ENCODE measurements at places on chromosomes 3 and 15.

- DNase-seq = no peak
Observed at GRCh38 chr3:102081572-102082289, 232.4 kb downstream of the NFKBIZ start.

GRCh38 chr3:22121068-22121701, 370.2 kb upstream of the ZNF385D start:
- no peak for DNase-seq

- DNase-seq = no peak
Observed at GRCh38 chr15:39291690-39292089, 289.2 kb upstream of the THBS1 start.

DNA sequence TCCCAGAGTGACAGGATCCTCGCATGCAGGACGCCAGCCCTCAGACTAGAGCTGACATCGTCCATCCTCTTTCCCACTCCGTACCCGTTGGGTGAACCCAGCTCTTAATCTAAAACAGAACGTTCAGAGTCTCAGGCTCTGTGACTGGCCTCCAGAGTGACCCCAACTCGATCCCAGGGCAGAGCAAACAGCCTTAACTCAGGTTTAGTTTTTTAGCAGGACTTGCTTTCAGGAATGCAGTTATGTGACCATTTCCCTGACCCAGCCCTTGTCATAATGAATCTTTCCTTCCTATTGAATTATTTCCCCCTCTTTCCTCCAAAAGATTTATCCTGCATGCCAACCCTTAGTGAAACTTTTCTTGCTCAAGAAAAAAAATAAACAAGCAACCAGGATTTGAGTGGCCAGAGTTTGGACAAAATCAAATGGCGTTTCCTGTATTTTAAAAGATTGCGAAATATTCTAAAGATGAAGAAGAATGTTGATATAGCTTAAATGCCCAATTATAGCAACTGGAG, 47.8 kb upstream of the RARB start:
- no peak for DNase-seq

- no peak for DNase-seq
Observed at GRCh38 chr3:24299806-24300626, 194.6 kb downstream of the THRB start.

- DNase-seq = no peak
Observed at GRCh38 chr3:115819785-115820384, 196.6 kb downstream of the GAP43 start.

GRCh38 chr3:124249038-124249437, 257.1 kb upstream of the ROPN1 start:
- no peak for DNase-seq

- DNase-seq = no peak
Observed at GRCh38 chr3:187947927-187948682, 202.8 kb upstream of the BCL6 start.

- DNase-seq = no peak
Observed at GRCh38 chr3:133127381-133127780, 89.2 kb downstream of the TMEM108 start.

- DNase-seq = no peak
Observed at GRCh38 chr3:149990423-149990948, 19.8 kb upstream of the PFN2 start.

GRCh38 chr3:27556887-27557286, 72.7 kb upstream of the SLC4A7 start:
- DNase-seq = no peak

DNA sequence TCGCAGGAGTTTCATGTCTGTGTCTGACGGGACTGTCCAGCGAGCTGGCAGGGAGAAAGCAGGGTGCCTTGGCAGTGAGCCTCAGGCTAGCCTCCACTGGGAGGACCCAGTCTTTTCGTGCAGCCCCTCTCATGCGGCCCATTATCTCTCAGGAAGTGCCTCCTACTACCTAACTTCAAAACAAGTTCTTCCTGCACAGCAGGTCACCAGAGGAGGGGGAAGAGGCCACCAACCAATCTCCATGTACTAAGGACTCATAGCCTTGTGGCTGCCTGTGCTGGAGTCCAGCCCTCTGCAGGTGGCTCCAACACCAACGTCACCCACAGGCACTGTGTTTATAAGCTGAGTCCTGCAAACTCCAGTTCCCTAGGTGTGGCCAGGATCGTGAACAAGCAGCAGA, 4.8 kb downstream of the VIPR1 start:
- no peak for DNase-seq

GRCh38 chr3:195366200-195366925, 76.5 kb downstream of the ACAP2 start:
- DNase-seq = no peak

GRCh38 chr15:35173444-35174118, 88.5 kb upstream of the NANOGP8 start:
- no peak for DNase-seq

DNA sequence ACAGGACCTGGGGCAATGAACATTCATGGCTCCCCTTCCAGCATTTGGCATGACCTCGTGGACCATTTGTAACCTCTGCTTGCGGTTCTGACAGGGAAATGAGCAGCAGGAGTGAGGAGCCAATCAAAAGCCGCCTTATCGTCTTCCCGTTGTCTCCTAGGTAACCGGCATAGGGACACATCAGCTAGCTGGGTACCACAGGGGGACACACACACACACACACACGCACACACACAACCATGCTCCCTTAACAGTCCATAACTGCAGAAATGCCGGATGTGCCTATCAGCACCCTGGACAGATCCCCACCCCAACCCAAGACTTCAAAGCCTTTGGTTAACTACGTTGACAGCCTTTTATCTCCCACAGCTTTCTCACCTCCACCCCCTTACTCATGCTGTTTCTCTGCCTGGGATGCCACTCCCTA, 53.4 kb upstream of the CCDC174 start:
- no peak for DNase-seq

GRCh38 chr3:160126761-160127160, 98.5 kb upstream of the C3orf80 start:
- no peak for DNase-seq

DNA sequence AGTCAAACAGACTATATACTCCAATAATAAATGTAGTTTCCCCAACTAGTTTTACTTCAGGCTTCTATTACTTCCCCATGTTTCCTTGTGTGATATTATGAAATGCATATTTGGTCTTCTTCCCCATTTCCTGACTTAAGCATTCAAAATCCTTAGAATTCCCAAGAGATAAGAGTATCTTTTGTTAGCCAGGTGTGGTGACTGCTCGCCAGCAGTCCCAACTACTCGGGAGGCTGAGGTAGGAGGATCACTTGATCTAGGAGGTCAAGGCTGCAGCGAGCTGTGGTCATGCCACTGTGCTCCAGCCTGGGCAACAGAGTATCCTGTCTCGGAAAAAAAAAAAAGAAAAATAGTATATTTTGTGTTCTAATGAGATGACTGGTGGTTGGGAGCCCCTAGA, 72.7 kb upstream of the UBE2E2 start:
- no peak for DNase-seq

GRCh38 chr15:74217907-74218885, 15.6 kb upstream of the STRA6 start:
- no peak for DNase-seq

DNA sequence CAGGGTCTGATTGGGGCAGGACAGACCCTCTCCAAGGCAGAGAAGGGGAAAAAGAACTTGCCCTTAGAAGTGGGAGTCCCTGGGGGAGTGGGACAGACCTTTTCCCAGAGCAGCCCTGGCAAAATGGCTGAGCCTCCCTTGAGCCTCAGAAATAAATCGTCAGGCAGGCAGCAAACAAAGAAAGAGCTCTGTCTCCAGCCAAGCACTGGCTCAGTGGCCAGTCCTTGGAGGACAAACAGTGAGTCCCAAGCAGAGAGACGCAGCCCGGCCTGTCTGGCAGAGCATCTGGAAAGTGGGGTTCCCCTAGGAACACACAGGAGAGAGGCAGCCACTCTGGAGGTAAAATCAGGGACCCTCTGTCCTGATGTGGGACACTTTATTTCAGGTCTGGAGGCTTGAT, 1.8 kb downstream of the SLC6A1 start:
- DNase-seq = no peak

DNA sequence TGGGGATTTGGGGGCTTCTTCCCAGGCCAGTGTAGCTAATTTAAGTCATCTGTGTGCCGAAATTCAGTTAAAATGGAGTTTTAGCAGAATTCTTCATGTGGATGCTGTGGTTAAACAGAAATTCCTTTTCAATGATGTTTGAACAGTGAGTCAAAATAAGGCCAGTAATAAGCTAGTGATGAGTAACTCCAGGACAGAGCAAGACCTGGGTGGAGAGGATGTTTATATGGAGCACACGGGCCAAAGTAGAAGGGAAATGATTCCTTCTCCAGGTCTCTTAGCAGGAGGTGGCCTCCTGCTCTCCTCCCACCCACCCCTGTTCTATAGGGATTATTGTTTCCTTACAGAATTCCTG, 31.9 kb upstream of the UACA start:
- no peak for DNase-seq

DNA sequence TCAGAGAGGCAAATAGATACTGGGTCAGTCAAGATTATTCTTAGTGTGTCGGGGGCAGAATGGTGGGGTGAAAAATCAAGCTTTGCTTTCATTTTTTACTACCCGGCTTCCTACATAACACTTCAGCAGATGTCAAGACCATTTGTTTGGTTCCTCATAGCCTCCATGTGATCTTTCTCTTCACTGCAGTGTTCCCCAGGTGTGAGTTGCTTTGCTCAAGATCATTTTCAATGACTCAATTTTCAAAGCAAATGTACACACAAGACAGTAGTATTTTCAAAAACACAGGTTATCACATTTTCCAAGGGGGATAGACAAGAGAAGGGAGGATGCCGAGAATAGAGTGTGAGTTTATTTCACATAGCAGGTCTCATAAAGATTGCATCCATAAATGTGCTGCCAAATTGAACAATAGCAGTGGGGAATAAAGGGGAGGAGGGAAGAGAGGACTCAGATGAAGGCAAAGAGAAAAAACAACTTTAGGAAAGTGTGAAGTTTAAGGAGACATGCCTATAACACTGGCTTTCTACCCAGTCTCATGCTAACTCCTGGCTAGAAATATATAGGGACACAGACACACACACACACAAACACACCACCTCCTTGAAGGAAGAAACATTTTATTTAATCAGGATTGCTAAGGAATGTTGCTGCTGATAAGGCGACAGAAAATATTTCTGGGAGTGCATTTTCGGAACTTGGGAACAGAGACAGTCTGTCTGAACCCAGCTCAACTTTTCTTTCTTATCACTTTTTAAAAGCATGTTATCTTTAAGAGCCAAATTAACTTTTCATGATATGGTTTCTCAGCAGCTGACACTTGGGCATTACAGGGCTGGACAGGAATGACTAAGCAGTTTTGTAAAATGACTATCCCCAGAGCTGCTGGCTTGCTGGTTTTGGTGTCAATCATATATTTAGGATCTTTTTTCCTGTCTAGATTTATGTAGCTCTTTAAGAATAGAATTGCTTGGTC, 402.4 kb downstream of the RBMS3 start:
- DNase-seq = no peak

- DNase-seq = no peak
Observed at GRCh38 chr3:135109681-135110080, 314.6 kb downstream of the EPHB1 start.

GRCh38 chr3:100150473-100150872, 36.2 kb upstream of the FILIP1L start:
- no peak for DNase-seq

- no peak for DNase-seq
Observed at GRCh38 chr15:70714015-70714414, 49.3 kb downstream of the UACA start.

DNA sequence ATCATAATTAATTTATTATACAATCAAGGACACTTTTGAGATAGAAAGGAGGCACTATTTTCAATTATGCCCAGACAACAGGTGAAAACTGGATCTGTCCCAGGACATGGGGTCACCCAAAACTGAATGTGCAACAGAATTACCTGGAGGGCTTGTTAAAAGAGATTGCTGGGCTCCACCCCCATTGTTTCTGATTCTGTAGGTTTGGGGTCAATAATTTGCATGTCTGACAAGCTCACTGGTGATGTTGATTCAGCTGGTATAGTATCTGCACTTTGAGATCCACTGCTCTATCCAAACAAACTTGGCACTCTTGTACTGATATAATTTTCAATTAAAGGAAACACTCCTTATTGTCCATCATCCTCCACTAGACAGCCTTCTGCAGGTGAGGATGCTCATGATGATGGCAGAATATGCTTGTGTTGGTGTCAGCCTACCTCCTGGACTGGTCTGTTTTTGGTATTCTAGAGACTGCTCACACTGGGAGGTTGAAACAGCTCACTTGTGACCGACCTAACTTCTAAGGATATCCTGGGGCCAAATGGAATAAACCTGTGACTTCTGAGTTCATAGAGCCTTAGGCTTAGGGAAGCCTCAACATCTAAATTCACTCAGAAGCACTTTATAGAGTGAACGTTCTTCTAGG, 2.2 kb downstream of the P2RY14 start:
- no peak for DNase-seq

- no peak for DNase-seq
Observed at GRCh38 chr3:174346571-174346970, 512.6 kb upstream of the NAALADL2 start.

DNA sequence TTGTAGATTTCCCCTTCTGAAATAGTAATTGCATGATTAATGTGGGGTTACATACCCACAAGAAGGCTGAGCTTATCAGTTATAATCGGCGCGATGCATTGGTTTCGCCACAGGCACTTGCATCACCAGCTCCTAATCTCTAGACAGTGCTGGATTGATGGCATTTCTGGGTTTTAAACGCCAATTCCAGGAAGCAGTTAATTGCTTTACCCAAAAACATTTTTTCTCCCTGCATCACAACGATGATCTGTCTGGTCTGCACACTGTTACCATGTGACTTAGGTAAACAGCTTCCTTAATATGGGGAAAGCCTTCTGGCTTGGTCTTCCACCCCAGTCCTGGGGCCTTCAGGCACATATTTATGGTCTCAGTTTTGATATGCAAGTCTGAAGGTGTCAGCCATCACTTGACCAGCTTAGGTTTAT, 70.0 kb upstream of the HEG1 start:
- DNase-seq = peak; percentile 33

GRCh38 chr3:117817103-117817502, 1107.5 kb downstream of the TUSC7 start:
- no peak for DNase-seq

GRCh38 chr3:194689493-194689944, 3.8 kb downstream of the FAM43A start:
- DNase-seq = no peak

DNA sequence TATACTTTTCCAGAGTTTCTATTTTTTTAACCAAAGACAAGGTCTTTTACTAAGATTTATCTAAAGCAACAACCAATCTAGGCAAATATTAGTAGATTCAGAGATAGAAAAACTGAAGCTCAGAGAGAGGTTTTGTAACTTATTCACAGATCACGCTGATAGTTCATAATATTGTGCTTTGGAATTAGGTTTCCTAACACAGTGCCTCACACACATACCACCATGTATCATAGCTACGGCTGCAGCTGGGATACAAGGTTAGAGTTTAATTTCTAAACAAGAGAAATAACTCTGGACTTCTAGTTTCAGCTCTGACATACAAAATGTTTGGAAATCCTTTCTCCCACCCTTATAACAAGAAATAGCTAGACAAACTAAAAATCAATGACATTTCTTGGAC, 565.7 kb downstream of the PYDC2 start:
- DNase-seq = no peak
